MV-4-11 (cell line): ENCODE measurements at places on chromosomes 4 and X.

DNA sequence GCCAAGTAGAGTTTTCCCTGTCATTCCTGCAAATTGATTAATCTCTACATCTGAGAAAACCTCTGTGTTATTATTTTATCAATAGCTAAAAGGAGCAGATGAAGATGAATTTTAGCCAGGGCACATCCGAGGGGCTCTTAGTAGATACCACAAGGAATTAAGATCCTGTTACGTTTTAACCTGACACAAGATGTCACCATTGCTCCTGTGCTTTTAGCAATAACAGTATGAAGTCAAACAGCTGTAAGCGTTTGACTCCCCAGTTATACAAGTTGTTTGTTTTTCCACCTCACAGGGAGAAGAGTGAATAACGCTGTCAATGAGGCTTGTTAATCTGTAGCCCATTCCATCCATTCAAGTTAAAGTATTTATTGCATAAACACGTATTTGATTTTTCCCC, 76.0 kb upstream of the AP1S2 start:
- DNase-seq, result peak; percentile 6

DNA sequence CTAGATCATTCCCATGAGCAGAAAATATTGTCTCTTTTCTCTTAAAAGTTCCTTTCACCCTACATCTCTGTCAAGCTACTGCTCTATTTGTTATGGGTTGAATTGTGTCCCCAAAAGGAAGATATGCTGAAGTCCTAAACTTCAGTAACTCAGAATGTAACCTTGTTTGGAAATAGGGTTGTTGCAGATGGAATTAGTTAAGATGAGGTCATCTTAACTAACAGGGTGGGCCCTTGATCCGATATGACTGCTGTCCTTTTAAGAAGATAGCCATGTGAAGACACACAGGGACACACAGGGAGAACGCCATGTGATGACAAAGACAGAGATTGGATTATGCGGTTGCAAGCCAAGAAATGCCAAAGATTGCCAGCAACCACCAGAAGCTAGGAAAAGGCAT, 12.8 kb upstream of the SLC39A8 start:
- no peak for DNase-seq

DNA sequence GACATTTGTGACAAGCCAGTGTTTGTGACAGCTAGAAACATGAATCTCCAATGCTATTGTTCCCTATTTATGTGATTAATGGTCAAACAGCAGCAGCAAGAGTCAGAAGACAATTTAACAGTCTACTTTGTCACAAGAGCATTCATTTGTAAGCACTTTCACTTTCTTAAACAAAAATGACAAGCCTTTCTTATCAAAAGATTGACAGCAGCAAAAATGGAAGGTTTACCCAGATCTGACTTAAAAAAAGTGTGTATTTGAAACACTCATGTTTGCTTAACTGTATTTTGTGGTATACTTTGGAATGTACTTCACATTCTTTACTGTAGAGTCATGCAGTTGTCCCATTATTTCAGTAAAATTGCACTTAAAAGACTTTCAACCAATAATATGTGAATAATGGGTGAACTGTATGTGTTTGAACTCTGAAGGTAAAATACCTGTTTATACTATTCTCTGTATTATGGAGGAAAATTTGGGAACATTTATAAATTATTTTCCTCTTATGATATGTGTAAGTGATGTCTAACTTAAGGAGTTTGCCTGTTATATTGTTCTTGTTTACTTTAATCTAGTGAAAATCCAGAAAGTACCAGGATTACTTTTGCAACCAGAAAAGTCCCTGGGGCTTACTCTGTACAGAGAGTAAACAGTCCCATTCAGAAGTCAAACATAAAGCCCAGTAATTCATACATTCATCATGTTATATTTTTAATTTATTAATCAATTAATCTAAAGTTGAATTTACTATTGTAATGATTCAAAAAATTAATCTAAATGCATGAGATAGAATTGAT, 314.9 kb upstream of the TRAM1L1 start:
- no peak for DNase-seq

- no peak for DNase-seq
Observed at GRCh38 chr4:47642191-47642830, 157.2 kb downstream of the ATP10D start.

GRCh38 chr4:173958445-173958844, 325.0 kb downstream of the FBXO8 start:
- DNase-seq, result peak; percentile 84

DNA sequence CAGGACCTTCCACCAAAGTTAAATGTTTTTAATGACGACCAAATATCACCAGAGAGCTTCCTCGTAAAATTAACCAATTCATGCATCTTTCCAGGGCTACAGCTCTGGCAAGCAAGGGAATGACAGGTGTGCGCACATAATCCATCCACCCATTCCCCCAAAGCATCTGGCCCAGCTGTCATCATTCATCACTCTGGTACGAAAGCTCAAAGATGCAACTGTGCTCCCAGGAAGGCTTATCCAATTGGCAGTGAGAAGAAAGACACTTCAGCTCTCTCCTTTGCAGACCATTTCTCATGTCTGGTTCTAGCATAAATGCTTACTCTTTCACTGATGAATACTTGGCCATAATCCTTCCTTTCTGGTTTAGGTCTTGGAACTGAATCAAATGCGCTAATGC, 139.2 kb downstream of the NSUN7 start:
- no peak for DNase-seq

DNA sequence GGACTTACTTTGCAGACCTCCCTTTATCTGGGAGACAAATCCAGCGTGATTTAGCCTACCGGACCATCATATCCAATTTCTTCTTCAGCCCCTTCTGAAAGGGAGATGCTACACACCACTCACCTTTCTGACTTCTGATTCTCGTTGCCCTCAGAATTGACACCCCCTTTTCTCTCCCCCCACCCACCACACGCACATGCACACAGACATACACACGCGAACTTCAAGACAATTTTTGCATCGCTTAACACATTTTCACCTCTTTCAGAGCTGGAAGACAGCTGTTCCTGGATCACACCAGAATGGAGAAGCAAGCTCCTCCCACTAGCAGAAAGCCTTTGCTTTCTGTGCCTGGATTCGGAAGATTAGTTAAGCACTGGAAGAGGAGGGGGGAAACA, 1.0 kb upstream of the SNCA start:
- no peak for DNase-seq

- DNase-seq, result no peak
Observed at GRCh38 chrX:100995469-100995868, 26.0 kb downstream of the ARL13A start.

DNA sequence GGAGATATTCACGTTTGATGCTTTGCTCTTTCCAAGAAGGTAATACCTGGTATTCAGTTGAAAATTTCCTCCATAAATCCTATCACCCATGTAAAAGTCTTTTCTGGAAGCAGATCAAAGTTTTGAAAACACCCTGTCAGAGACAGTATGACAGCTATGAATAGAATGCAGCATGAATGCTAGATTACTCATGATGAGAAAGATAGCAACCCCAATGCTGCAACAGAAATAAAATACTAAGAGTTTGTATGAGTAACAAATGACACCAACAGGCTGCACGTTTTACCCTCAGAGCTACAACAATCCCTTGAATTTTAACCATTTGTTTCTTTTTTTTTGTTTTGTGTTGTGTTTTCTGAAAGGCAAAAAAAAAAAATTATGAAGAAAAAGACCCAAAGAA, 108.6 kb downstream of the ARHGAP6 start:
- DNase-seq, result no peak

- DNase-seq, result no peak
Observed at GRCh38 chrX:71993371-71993770, 82.7 kb downstream of the NHSL2 start.

DNA sequence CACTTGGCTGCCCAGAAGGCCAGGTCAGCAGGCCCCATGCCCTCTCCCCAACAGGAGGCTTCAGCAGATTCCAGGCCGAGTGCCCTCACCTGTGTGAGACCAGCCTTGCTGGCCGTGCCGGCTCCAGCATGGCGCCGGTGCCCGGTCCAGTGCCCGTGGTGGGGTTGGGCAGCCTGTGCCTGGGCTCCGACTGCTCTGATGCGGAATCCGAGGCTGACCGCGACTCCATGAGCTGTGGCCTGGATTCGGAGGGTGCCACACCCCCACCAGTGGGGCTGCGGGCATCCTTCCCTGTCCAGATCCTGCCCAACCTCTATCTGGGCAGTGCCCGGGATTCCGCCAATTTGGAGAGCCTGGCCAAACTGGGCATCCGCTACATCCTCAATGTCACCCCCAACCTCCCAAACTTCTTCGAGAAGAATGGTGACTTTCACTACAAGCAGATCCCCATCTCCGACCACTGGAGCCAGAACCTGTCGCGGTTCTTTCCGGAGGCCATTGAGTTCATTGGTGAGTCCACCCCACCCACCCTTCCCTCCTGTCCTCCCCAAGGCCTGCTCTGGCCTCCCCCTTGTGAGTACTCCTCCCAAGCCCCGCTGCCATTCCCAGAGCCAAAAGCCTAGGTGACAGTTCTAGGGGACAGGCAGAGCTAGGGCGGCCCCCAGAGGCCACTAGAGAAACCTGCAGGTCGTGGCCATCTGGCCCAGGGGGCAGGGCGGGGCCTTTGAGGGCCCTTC, 2.3 kb downstream of the DUSP9 start:
- no peak for DNase-seq

GRCh38 chrX:69073241-69073640, 92.0 kb downstream of the PJA1 start:
- DNase-seq, result no peak

DNA sequence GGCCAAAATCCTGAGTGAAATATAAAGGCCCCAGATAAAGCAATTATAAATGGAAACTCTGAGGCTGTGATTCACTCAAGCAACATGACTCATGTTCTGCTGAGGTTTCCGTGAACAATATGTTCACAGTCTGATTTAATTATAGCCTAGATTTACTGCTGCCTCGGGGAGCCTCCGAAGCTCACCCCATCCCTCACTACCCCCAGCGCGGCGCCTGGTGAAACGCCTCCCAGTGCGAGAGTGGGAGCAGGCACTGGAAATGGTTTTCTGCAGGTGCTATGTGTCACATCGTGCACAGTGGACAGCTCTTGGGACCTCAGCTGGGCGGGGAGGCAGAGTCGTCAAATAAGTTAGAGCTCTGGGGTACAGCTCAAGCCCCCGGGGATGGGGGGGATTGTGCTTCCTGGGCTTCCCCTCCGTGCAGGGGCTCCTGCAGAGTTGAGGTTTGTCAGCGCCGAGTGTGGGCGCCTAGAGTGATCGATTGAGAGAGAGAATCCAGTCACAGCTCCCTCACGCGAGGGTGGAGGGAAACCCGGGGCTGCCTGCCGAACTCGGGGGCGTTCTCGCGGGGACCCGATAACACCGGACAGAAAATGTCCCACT, 110.6 kb downstream of the PHKA2 start:
- DNase-seq, result no peak

DNA sequence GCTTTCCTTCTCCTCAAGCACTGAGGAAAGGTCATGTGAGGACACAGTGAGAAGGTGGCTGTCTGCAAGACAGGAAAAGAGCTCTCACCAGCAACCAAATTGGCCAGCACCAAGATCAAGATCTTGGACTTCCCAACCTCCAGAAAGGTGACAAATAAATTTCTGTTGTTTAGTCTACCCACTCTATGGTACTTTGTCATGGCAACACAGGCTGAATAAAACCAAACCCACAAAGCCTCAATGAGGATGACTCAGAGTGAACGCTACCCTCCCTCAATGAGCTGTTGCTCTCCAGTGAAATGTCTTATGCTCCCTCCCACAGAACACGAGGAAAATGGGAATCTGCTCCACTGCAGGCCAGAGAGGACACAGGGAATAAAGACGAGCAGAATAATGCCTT, 244.1 kb downstream of the RAB28 start:
- DNase-seq, result no peak

DNA sequence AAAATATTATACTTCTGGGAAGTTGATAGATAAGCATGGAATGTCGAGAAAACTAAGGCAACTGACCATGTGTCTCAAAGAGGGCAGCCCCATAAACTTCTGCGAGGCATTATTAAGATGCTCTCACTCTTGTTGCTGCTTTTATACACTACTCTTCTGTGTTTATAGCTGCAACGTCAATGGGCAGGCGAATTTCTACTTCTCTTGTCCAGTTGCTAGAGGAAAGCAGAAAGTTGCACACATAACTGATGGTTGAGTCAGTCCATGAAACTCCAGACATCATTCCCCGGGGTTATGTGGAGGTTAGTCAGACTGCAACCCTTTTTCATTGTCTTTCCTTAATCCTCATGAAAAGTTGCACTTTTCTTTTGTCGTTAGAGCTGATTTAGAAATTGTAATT, 39.8 kb downstream of the VCX3B start:
- no peak for DNase-seq

DNA sequence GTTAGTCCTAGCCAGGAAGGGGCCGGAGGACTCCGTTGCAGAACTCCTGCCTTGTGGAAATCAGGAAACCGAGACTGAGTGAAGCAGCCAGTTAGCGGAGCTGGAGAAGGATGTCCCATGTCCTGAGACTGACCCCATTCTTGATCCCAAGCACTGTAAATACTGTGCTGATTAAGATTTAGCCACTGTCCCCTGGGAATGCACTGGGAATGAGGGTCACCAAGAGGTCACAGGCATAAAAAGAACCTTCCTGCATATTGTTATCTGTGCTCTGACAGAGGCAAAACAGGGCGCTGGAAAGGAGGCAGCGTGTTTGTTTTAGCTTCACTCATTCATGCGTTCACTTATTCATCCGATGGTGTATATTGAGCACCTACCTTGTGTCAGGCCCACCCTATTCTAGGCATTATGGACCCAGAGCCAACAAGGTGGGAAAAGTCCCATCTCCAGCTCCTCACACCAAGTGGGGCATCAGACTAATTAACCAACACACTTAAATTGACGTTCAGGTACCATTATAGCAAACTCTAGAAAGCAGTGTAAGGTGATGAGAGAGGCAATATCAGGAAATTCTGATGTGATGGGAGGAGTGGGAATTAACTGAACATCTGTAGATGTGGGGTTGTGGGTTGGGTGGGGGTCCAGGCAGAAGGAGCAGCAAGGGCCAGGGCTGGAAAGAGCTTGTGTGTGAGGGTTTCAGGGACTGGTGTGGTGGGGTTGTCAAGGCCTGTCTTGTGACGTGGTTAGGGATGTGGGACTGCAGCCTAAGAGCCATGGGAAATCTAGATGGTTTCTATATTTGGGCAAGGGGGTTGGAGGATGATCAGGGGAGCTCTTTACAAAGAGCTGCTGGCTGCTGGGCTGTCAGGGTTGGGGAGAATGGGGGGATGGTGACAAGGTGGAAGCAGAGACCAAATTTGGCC, 10.6 kb upstream of the SLC2A9 start:
- DNase-seq, result no peak
